NAMALWA (cell line): ENCODE measurements at places on chromosomes 7 and 10.
A peak's percentile ranks its signal among the peaks of the same experiment; 100 is the strongest.

DNA sequence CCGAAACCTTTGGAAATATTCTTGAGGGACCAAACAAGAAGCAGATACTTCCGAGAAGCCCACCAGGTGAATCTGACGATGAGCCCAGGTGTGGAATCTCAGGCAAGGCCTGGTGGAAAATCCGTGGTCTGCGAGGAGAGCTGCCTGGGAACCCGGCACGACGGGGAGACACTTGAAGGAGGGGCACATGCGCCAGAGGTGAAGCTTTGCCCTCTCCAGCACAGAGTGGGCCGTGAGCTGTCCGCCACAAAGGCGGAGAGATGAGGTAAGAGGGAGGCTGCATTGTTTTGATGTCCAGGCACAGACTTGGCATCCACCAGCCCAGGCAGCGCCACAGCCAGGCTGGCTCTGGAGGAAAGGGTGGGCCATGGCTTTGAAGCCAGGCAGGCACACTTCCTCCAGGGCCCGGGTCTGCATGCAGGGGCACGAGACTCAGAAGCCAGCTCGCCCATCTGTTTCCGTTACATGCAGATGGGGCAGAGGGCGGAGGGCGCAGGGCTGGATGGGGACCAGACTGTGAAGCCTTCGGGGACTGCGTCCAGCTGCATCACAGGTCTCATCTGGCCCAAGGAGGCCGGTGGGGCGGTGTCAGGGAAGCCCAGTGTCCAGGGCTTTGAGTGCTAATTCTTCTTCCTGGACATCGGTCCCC lies 45.4 kb downstream of the CALML3 start:
- no peak for DNase-seq

DNA sequence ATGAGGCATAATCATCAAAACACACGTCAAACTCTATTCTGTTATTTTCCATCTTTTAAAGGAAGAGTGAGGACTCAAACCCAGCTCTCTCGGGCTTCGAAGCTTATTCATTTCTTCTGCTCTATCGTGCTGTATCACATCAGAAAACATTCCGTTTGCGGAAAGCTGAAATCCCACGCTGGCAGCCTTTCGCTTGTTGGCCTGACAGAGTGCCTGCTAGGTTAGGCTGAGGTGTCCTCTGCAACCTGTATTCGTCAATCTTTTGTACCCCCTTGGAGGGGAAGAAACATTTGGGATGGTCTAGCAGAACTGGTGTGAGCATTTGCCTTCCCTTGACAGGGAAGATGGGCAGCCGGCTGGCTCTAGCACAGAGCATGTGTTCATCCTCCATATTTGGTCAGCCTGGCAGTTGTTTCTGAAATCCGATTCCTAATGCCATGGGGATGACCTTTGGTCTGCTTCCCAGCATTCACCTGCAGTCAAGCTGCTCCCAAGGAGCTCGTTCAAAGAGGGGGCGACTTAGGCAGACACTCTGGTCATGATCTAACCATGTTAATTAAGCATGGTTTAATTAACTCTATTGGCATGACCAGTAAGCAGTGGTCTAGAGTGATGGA lies 55.2 kb downstream of the TACC2 start:
- no peak for DNase-seq

- no peak for DNase-seq
Observed at GRCh38 chr10:10515479-10516204, 502.0 kb upstream of the CELF2 start.

DNA sequence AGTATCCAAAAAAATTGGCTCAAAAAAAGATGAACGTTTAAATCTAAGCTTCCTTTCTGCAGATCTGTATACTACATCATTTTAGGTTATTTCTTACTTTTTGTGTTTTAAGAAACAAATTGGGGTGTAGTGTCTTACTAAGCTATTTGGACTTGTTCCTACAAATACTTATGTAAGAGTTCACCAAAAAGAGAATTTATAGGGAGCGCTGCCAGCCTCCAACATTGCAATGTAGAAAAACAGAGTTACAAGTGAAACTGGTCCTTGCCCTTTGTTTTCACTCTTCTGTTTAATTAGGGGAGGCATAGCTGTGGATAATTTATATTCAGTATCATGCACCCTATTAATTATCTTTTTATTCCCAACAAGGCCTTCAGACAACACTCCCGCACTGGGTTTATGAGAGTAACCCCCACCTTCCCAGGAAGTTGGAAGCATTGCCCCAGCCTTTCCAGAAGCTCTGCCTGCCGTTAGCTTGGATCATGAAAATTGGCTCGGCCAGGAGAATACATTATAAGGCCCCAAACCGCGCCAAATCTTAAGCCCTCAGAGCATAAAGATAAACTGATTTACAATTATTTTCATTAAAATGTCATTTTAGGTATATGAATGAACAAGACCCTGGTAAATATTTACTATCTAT lies 261.8 kb upstream of the KLF6 start:
- DNase-seq, result no peak

DNA sequence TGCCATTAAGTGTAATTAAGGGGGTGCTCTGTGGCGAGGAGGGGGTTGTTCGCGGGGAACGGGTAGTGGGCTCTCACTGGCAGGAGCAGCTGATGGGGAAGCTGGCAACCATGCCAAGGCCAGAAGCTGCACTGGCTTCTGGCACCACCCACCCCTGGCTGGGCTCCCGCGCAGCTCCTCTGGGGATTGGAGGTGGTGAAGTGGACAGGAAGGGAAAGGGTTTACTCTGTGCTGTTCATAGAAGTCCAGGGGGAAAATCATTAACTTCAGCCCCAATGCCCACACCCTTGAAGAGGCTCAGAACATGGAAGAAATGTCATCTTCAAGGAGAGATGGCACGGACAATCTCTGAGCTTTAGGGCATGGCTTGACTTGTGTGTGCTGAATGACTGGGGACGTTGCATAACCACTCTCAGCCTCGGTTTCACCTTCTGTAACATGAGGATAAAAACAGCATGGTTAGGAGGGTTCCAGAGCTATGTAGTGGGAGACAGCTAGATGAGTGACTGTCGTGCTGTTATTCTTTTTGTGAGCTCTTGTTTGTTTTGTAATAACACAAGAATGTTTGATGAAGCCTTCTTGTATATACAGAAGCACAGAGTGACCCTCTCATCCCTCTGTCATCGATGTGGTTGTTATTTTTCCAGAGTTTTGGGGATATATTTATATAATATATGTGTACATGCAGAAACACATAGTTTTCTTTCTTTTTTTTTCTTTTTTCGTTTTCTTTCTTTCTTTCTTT lies 29.9 kb downstream of the KAZALD1 start:
- DNase-seq, result no peak

DNA sequence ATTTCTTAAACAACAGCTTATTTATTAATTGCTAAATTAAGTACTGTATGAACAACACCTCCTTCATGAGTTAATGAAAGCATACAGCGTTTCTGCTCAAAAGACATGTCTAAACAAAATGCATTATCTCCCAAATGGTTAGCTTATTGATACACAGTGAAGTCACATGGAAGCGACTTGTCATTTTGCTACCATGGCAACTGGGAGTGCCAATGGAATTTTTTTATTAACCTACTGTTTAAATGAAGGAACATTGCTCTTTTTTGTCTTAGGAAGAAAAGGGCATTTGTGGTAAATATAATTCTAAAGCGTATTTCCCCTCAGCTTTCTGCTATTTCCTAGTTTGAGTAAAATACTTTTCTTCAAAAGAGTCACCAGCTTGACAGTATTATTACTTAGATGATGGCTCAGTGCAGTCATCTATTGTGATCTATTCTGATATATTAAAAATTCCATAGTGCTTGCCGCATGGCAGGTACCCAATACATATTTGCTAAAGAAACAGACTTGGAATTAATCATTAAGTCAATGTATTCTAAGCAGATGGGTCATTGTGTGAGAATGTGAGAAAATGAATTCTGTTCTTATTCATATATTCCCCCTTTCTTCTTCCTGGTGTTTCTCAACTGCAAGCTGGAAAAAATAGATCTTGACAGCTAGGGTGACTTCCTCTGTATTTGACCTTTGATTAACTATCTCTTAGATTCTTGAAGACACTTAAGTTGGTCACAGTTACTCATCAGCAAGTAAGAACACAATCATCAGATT lies 818.3 kb downstream of the MAGI2 start:
- no peak for DNase-seq

- DNase-seq, result no peak
Observed at GRCh38 chr10:76509446-76509845, 1078.0 kb downstream of the LRMDA start.

- no peak for DNase-seq
Observed at GRCh38 chr10:77789861-77790260, 136.7 kb downstream of the DLG5 start.

- no peak for DNase-seq
Observed at GRCh38 chr7:135205850-135206249, 5.5 kb downstream of the WDR91 start.

DNA sequence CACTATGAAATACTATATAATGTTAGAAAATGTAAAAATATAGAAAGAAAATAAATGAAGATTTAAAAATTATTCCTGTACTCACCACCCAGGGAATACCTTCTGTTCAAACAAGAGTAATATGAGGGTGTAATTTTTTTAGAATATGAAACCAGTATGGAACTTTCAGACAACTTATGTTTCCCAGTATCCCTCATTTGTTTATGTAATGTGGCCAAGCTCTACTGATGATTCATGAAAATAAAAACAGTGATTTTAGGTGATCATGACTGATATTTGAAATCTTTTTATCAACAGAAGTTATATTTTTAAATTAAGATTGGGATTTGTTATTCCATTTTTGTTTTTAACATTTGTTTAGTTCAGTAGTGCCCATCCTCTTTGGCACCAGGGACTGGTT lies 18.8 kb downstream of the SLK start:
- no peak for DNase-seq

DNA sequence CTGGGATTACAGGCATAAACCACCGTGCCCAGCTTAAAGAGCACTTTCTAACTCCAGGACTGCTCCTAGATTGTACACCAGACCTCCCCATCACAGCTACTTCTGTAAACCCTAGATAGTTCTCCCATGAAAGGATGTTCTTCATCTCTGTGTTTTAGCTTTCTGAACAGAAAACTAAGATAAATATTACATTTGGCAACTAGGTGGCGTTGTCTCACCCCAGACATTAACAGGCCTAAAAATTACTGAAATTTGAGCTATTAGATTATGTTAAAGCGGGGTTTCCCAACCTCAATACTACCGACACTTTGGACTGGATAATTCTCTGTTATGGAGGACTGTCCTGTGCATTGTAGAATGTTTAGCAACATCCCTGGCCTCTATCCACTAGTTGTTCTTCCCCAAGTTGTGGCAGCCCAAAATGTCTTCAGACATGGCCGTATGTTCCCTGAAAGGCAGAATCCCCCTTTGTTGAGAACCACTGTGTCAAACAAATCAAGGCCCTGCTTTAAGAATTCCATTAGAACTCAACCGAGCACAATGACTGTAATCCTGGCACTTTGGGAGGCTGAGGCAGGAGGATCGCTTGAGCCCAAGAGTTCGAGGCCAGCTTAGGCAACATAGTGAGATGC lies 19.1 kb downstream of the ATOH7 start:
- DNase-seq, result peak; percentile 71

GRCh38 chr10:6091630-6092029 lies 2.8 kb downstream of the RBM17 start:
- DNase-seq, result no peak

GRCh38 chr10:95478935-95479334 lies 82.2 kb downstream of the SORBS1 start:
- DNase-seq, result no peak

GRCh38 chr10:86321568-86321967 lies 45.0 kb downstream of the GRID1 start:
- DNase-seq, result no peak

- DNase-seq, result no peak
Observed at GRCh38 chr7:1532456-1533254, 2.2 kb downstream of the MAFK start.

DNA sequence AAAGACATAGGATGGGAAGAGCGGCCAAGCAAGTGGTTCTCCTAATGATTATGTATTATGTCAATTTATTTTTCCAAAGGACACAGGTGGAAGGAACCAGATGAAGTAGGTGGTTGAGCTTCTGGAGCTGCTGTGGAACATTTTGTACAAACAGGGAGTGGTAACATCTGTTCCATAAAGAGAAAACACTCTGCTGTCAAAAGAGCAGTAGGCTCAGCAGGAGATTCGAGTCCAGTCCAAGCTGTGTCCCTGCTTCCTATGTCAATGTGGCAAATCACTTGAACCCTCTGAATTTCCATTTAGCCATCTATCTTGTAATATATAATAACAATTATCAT lies 448.0 kb upstream of the ANKRD30A start:
- DNase-seq, result no peak

GRCh38 chr7:92709912-92710311 lies 119.7 kb upstream of the FAM133B start:
- no peak for DNase-seq

GRCh38 chr7:157515342-157516041 lies 178.7 kb downstream of the DNAJB6 start:
- DNase-seq, result no peak

- no peak for DNase-seq
Observed at GRCh38 chr10:68566351-68566750, 6.2 kb downstream of the TET1 start.

DNA sequence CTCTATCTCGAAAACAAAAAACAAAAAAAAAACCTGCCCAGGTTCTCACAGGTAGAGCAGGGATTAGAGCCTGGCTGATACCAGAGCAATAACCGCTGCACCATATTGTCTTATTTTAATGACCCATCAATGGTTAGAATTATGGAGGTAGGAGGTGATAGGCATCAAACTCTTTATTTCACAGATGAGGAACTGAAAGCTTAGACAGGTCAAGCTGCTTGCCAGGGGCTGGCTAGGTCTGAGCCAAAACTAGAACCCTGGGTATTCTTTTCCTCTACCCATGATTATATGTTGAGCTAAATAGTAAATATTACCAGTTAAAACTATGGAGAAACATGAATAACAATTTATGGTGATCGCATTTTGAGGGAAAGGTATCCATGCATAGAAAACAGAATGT lies 2.0 kb upstream of the PPP1R3C start:
- DNase-seq, result no peak

DNA sequence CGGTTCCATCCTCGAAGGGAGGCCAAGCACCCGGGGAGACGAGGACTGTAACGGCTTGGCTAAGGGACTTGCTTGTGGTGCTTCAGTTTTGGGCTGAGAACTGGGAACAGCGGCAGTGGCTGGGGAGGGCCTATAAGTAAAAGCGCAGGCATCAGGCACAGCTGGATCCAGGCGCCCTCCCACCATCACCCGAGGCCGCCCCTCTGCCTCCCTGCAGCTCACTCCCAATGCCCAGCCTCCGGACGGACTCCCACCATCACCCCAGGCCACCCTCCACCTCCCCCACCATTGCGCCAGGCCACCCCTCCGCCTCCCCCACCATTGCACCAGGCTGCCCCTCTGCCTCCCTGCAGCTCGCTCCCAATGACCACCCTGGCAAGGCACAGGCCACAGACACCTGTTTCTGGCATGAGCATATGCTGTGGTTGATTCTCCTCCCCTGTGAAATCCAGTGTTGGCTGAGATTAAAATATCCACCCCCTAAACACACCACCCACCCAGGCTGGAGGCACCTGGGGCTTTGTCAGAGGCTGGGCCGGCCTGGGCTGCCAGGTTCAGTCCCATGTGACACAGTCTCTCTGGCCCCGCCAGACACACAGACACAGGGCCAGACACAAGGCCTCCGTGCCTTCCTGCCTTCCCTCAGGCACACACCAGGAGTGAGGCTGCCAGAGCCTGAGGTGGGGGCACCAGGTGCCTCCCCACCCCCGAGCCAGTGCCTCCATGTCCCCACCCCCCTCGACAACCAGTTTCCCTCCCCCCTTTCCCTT lies 16.7 kb downstream of the MICALL2 start:
- DNase-seq, result peak; percentile 38
